ENCODE measurements at places on chromosomes 12 and 14.

- DNase-seq: no peak
These were observed 3.5 kb upstream of the ASPG start for GRCh38 chr14:104081951-104082464.

DNA sequence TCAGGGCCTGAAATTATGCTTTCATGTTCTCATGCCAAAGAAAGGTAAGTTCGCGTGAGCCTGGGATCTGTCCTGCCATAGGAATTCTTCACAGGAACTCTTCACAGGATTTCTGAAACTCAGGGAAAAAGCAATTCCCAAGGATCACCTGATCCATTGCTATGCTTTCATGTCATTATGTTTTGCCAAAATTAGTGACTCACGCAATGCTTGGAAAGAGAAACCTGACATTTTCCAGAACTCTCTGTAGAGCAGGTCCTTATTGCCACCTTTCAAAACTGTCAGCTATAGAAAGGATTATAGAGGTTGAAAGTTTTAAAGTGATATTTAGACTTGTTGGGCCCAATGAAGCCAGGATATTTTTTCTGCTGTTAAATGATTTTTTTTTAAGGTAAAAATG lies 6.3 kb upstream of the KCNJ8 start:
- DNase-seq: no peak

GRCh38 chr12:6275928-6276887 lies 34.3 kb upstream of the PLEKHG6 start:
- DNase-seq: no peak

DNA sequence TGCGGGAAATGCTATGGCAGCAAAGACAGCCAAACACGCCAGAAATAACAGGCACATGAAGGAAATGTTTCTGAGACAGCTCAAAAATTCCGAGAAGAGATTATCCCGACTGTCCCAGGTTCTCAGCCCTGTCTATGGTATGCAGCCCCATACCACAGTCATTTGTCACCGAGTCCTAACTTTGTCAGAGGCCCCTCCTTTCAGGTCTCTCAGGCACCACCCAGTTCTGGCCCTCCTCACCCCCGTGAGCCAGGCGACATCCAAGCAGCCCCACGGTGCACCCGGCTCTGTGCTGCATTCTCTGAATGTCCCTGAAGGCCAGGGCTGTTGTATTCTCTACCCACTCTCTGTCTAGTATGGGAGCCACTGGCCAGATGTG lies 24.0 kb downstream of the SSH1 start:
- peak; percentile 92 for DNase-seq

GRCh38 chr12:124750787-124751471 lies 112.7 kb downstream of the SCARB1 start:
- DNase-seq: no peak

GRCh38 chr14:77128414-77128891 lies 13.1 kb downstream of the ZDHHC22 start:
- DNase-seq: no peak

- DNase-seq: no peak
These were observed 742.2 kb downstream of the VRK1 start for GRCh38 chr14:97539411-97539795.

GRCh38 chr12:22677781-22678574 lies 53.0 kb downstream of the ETNK1 start:
- no peak for DNase-seq

- no peak for DNase-seq
These were observed 219.8 kb downstream of the SLC2A13 start for GRCh38 chr12:39886106-39886505.

DNA sequence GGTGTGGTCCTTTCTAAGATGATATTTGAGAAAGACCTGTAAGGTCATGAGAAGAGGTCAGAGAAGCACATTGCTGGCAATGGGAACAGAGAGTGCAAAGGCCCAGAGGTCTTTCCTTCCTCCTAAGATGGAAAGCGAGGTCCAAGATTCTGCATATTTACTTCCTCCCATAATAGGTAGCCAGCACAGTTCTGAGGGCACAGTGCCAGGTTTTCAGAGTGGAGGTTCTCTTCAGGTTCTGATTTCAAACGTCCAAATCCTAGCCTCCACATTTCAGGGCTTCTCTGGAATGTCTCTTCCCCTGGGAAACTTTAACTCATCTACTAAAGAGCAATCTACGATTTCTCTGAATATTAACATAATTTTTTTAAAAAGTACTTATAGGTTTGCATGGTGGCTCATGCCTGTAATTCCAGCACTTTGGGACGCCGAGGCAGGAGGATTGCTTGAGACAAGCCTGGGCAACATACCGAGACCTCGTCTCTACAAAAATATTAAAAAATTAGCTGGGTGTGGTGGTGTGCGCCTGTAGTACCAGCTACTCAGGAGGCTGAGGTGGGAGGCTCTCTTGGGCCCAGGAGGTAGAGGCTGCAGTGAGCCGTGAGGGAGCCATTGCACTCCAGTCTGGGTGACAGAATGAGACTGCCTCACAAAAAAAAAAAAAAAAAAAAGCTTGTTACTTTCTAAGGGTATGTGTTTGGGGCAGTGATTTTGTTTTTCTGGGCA lies 526 bp upstream of the MRPL42 start:
- DNase-seq: no peak

GRCh38 chr12:44143175-44143574 lies 307.3 kb downstream of the TMEM117 start:
- DNase-seq: no peak

DNA sequence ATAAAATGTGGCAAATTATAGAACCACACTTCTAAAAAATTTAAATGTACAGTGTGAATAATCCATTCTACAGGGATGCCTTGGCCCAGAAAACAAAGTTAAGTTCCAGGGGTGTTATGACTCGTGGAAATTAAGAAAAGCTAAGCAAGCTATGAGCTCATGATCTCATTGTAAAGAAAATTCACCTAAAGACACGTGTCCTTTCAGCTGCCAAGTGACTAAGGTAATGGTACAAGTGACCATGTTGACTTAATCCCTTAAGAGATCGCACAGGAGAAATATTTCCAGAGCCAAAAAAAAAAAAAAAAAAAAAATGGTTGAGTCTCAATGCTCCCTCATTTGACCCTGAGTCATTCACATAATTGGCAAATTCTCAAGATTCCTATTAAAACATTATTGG lies 51.4 kb upstream of the ANO2 start:
- no peak for DNase-seq

- no peak for DNase-seq
These were observed 19.4 kb downstream of the PYGL start for GRCh38 chr14:50924843-50925242.

- DNase-seq: no peak
These were observed 53.0 kb downstream of the SSH1 start for GRCh38 chr12:108804271-108804953.

DNA sequence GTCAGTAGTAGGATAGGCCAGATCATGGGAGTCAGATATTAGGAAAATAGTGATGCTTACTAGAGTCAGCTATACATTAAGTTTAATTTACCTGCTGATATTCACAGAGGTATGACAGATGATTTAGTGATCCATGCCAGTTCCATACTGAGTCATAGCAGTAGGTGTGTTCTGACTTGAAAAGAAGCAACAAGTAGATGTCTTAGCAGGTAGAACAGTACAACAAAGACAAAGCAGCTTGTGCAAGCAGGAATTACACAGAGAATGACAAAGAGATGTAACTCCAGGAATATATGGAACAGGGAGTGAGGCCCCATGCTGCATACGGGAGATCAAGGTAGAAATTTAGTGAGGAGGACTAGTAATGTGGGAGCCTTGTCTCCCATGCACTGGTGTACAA lies 556.9 kb downstream of the SLC16A7 start:
- DNase-seq: no peak

DNA sequence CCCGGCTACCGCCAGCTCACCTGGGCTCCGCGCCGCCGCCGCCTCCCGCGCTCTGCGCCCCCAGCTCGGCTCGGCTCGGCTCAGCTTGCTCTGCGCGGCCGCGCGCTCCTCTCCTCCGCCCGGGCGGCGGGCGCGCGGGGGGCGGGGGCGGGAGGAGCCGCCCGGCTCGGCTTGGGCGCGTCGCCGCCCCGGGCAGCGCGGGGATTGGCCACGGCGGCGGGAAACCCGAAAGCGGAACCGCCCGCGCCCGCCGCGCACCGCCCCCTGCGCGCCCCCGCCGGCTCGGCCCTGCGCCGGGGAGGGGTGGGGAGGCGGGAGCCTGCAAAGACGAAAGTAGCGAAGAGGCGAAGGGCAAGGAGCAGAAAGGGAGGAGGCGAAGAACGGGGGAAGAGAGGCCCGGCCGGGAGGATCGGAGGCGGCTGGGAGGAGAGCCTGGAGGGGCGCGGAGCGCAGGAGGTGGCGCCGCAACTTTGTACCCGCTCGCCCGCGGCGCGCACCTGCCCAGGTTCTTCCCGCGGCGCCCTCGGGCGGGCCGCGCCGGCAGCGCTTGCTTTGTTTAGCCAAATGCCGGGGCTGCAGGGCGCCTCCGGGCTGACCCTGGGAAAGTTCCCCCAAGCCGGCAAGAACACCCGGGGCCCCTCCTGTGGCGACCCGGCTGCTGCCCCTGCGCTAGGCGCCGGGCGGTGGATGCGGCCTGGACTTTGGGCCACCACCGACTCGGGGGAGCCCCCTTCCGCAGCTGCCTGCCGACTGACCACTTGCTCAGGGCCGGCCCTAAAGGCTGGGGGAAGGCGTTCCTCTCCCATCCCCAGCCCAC lies at the start of gene CAMKK2:
Gene CAMKK2 (minus strand): TSS at position 92 of the 817 bp plus-strand sequence. CDS start 22,183 bp downstream, outside the sequence.
- peak; percentile 79 for DNase-seq

DNA sequence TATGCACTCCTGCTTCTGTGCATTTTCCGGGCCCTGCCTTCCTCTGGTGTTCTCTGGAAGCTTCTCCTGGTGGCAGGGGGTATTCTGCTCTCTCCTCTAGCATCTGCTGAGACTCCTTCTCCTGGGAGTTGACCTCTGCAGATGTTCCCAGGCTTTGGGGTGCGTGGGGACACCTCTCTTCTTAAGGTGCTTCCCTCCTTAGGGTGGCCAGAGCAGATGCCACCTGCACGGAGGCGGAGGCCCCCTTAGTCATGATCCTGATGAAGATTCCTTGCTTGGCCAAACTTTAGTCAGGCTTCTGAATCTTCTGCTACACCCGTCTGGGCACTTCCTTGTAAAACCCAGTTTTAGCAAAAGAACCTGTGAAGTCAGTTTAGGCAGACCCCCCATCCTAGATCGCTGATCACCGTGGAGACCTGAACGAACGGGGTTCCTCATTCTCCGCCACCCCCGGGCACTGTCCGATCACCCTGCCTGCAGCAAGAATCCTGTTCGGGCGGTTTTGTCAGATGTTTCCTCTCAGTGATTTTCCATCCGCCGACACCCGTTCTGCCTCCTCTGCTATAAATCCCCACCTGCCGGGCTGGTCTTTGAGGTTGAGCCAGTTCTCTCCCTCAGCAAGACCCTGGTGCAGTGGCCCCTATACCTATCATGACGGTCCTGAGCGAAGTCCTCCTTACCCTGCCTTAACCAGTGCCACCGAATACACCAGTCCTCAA lies 111.9 kb downstream of the CALM1 start:
- no peak for DNase-seq

- DNase-seq: no peak
These were observed at the start of gene PTPRR for GRCh38 chr12:70920251-70920851. Gene PTPRR, minus strand, starts transcription at chr12:70920738. Its CDS starts 348 bp downstream, at chr12:70920390.
